ENCODE measurements at places on chromosomes 12 and 14.

- DNase-seq, result no peak
Observed at GRCh38 chr14:53626761-53627160, 329.9 kb downstream of the BMP4 start.

GRCh38 chr14:94935706-94936300, 165.9 kb upstream of the GSC start:
- no peak for DNase-seq

GRCh38 chr12:28024231-28024995, 51.9 kb upstream of the PTHLH start:
- no peak for DNase-seq

GRCh38 chr14:61090432-61091216, 109.6 kb downstream of the SLC38A6 start:
- DNase-seq, result no peak

DNA sequence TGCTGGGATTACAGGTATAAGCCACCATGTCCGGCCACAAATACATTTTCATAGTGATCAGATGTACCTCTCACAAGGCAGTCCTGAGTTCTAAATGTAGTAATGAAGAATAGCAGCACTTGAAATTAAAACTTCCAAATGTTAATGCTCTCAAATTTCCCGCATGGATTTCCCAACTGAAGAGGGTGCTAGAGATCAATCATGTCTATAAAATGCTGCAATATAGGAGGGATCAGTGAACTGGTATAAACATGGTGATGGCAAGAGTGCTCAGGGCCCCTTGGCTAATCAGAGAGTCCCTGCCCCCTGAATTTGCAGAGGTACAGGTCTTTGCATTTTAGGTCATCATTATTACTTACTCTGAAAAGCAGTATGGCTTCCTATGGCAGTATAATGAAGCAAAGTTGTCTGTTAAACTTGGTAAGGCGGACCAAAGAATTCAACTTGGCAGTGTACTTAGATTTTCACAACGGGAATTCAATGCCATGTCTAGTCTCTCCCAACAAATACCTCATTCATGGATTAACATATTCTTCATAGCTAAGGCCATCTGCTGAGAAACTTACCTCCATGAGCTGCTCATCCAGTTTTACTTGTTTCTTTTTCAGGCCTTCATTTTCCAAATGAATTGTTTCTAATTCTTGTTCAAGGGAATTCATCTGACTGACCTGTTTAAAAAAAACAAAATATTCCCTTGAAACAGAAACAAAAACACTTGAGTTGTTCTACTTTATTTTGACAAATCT, 67.0 kb upstream of the SAV1 start:
- no peak for DNase-seq

GRCh38 chr12:79615596-79616560, 74.9 kb downstream of the PAWR start:
- DNase-seq, result no peak

DNA sequence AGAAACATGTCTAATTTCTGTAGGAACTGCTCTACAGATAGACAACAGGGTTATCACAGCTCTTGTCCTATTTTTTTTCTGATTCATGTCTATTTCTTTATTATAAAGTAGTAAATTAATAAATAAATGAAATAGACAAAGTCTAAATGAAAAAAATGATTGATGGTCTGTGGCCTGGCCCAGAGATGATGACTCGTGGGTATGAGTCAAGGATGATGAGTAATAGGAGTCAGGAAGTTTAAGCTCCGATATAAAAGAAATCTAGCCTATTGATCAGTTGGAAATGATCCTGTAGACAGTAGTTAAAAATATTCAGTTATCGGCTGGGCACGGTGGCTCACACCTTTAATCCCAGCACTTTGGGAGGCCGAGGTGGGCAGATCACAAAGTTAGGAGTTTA, 90.6 kb upstream of the RTL1 start:
- peak; percentile 52 for DNase-seq

DNA sequence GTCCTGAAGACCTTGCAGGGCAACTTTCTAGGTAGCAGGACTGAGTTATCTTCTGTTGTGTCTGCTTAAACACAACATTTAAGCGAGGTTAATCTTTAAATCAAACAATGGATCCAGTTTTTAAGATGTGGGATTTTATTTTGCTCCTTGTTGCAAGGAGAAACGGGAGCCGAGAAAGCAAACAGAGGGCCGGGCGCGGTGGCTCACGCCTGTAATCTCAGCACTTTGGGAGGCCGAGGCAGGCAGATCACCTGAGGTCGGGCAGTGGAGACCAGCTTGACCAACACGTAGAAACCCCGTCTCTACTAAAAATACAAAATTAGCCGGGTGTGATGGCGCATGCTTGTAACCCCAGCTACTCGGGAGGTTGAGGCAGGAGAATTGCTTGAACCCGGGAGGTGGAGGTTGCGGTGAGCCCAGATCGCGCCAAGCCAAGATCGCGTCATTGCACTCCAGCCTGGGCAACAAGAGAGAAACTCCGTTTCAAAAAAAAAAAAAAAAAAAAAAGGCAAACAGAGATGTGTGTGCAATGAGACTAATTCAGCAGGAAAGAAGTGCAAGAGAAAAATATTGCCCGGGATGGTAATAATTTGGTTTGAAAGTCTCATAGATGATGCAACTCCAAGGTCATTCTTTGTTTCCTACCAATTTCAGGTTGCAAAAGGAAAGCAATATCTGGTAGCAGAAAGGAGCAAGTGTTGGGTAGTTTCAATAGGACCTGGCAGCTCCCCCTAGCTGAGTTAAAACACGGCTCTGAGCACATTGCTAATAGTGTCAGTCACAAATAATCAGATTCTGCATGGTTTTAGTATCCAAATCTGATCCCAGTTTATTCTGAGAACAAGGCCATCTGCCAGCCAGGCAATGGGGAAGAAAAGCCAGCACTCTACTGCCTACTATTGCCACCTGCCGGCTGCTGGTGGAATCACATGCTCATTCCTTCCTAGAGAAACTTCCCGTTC, 141.4 kb downstream of the PPM1H start:
- DNase-seq, result peak; percentile 60

DNA sequence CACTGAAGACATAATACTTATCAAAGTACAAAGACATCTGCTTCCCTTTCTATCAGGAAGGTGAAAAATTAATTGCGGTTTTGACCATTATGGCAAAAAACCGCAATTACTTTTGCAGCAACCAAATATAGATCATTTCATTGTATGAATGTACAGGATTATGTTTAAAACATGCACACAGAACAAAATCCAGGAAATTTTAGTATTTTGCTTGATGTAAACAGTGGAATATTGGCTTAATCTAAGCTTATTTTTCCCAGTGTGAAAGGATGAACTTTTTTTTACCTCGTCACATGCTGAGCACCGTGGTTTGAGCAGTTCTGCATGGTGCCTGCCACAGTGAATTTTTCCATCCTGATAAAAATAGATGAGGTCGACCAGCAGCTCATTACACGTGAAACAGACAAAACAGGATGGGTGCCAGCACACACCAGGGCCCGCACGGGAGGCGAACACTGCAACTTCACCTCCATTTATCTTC, 121.2 kb downstream of the PRICKLE1 start:
- DNase-seq, result no peak

DNA sequence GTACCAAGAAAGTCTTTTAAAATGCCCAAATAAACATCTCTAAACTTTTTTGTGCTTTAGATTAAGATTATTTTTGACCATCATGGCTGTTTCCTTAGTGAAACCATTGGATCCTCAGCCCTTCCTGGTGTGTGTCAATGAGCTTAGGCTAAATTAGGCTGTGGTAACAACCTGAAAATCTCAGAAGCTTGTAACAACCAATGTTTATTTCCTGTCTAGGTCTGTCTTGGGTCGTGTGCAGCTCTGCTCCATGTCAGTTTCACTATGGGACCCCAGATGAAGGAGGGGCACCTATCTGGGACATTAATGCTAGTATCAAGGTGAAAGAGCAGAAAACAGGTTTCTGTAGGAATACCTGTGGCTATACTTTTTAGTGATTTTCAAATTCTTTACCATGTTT, 49.9 kb downstream of the KCNMB4 start:
- DNase-seq, result no peak

Data from HCT116 (cell line).